Right renal cortex interstitium (tissue), 3 donors: ENCODE measurements at places on chromosomes 7 and 10.

DNA sequence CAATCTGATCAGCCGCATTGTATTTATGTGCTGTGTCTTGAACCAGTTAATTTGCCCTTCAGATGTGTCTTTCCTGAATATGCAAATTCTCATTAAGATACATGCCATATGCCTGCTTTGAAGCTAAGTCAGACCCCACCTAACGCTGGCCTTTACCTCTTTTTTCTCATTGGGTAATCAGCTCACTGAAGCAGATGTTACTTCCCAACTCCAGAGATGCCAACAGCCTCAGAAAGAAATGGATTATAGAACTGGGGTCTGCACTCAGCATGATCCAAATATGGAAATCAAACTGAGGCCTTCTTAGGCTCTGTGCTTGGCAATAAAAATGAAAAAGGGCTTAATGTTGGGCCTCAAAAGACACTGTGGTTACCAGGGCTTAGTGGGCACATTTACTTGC is 113.9 kb downstream of the FZD1 start:
- no peak for DNase-seq

DNA sequence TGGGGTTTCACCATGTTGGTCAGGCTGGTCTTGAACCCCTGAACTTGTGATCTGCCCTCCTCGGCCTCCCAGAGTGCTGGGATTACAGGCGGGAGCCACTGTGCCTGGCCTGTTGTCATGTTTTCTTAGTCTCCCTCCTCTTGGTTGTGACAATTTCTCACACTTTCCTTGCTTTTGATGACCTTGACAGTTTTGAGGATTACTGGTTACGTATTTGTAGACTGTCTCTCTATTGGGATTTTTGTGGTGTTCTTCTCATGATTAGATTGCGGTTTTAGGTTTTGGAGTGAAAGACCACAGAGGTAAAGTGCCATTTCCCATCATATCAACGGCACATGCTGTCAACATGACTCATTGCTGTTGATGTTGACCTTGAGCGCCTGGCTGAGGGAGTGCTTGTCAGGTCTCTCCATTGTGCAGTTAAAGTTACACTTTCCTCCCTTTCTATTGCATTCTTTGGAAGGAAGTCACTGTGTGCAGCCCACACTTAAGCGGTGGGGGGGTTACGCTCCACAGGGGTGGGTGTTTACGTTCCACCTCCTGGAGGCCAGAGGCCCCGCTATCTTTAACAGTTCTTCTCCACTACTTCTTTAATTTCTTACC is 10.8 kb downstream of the NEURL1 start:
- DNase-seq, result no peak

DNA sequence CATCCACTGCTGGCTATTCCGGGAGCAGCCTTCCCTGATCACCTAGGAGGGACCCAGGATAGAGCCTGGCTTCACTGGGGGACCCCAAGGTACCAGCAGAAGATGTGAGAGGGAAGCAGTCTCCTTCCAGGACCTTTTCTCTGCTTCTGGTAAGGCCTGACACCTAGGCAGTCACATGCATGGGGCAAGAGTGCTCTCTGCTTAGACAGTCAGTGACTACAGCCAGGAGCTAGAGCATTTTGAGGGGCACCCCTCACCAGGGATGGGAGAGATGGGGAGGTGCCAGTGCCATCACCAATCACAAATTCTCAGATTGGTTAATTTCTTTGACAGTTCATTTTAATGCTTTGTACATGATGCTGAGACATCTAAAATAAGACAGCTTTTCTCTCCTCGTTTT is 13.9 kb upstream of the ADO start:
- no peak for DNase-seq

DNA sequence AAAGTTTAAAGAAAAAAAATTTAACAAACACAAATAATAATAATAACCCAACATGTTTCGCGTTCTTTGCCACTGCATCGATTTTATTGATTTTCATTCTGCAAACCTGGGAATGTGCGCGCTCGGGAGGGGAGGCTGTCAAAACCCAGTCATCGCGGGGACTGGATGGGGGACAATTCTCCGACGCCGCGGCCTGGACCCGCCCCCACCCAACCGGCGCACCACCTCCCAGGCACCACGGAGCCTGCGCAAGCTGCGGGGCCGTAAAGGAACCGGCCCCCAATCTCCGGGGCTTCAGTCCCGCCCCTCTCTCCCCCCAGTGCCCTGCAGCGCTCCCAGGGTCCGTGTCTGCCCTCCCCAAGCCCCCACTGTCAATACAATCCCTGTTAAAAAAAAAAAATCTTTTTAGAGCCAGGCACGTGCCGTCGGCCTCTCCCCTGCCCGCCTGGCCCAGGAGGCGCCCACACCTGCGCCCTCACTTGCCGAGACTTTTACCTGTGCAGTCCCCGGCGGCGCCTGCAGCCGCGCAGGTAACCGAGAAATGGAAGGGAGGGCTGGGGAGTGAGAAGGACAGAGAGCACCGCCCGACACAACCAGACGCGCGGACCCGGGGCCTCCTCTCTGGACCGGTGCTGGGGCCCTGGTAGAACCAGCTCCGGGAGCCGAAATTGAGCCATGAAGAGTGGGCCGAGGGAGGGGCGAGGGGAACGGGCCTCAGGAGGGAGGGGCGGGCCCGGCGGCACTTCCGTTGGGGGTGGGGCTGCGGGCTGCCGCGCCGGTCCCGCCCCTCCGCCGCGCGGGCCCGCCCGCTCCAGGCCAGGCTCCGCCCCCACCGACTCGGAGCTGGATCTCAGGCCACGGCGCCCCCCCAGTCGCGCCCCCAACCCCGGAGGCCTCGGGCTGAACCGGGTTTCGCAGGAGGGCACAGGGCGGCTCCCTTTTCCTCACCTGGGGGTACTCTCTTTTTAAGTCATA is 7.6 kb upstream of the ZNF503 start:
- no peak for DNase-seq

- DNase-seq, result no peak
Measured at GRCh38 chr10:130656582-130657133, 520.5 kb downstream of the GLRX3 start.

DNA sequence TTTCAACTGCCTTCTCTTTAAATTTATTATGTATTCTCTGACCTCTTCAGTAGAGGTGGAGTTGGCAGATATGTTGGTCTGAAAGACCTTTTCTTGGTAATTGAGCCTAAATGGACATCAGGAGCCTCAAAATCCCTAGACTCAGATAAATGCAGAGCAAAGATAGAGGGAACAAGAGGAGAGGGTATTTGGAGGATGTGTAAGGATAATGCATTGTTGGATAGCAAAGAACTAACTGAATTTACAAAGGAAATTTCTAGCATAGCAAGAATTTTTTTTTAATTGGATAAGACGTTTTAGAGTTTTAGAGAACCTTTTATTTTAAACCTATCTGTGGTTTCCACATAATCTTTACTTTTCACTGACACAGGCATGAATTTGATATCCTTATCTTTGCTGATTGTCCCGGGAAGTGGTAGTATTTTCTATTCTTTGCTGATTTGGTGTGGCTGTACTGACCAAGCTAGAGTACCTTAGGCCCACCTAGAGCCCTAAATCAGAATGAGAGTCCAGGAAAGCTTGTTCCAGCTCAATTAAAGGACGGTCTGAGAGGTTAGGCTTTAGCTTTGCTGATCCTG is 91.3 kb downstream of the NRF1 start:
- DNase-seq, result no peak

- DNase-seq, result no peak
Measured at GRCh38 chr10:25678666-25679065, 255.4 kb upstream of the MYO3A start.

DNA sequence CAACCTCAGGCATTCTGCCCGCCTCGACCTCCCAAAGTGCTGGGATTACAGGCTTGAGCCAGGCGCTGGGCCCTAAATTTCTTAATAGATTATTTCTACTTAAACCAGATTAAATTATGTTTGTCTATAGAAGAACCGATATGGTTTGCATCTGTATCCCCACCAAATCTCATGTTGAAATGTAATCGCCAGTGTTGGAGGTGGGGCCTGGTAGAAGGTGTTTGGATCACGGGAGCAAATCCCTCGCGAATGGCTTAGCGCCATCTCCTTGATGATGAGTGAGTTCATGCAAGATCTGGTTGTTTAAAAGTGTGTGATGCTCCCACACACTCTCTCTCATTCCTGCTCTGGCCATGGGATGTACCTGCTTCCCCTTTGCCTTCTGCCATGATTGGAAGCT is 109.3 kb upstream of the NANOS1 start:
- DNase-seq, result no peak

DNA sequence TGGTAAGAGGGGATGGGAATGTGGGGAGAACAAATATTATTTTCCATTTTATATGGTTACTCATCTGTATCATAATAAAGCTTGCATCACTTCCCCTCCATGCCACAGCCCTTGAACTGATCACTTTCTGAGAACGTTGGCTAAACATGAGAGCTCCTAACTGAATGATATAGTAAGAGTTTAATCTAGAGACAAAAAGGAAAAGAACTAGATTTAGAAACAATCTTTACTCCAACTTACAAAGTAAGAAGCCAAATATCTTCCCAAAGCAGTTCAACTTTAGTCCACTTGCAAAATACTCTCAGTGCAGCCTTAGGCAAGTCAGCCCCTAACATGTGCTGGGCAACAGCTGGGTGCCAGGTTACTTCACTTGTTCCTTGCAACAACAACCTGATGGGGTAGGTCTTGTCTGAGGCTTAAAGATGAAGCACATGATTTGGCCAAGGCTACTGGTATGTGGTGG is 20.3 kb downstream of the SMURF1 start:
- DNase-seq, result no peak

- no peak for DNase-seq
Measured at GRCh38 chr10:43479275-43479674, 42.4 kb downstream of the ZNF487 start.

DNA sequence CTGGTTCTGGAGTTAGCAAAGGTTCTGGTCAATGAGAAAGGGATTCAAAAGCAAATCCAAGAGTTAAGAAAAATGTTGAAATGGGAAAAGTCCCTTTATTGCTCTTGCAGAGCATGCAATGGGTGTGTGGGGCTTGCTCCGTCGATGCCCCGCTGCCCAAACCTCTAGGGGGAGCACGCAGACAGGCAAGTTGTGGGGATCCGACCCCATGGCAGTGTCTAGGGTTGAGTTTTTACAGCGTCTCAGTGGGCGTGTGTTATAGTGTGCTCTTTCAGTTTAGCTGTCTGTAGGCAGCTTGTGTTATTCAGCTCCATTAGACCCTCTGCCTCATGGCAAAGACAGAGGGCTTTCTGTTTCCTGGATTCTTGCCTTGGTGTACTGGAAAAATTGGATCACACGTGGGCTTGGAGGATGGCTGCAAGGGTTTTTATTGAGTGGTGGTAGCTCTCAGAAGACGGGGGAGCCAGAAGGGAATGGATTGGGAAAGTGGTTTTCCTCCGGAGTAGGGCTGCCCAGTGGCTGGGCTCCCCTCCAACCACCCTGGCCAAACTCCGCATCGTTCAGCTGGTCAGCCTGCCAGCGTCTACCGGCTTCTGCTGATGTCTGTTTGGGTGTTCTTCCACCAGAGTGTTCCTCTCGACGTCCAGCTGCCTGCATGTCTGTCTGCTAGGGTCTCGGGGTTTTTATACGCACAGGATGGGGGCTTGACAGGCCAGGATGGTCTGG is 102.3 kb upstream of the PLXDC2 start:
- no peak for DNase-seq

DNA sequence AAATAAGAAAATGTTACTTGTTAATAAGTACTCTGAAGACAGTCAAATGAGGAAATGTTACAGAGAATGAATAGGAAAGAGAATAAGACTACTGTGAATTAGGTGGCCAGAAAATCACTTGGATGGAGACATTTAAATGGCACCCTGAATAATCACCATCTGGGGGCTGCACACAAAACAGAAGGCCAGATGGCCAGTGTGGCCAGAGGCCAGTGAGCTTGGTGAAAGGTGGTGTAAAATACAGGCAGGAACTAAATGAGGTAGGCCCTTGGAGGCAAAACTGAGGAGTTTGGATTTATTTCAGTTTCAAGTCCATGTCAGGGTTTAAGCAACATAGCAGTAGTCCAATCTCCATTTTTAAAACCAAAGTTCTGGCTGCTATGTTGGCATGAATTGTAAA is 126.7 kb downstream of the TSPAN12 start:
- no peak for DNase-seq
